ENCODE measurements at places on chromosomes 7 and 10. TPM values are rescaled to one million over a fixed set of nuclear protein-coding genes. Genes with fewer than 3 reads are reported as not detected.

The GPRIN2 gene
- total RNA-seq: 9.0 TPM

The FOXI2 gene
- total RNA-seq: not detected

The FAS gene
- 12.3 TPM for total RNA-seq

The SPDYE16 gene
- total RNA-seq: 1.2 TPM

The IDI2 gene
- not detected for total RNA-seq

The SPDYE8 gene
- not detected for total RNA-seq

The SPDYE18 gene
- 2.6 TPM for total RNA-seq

The POLR2J2 gene
- total RNA-seq: 7.2 TPM

The PLAU gene
- 8.1 TPM for total RNA-seq

The SPAM1 gene
- total RNA-seq: not detected

The HDAC9 gene
- 138 TPM for total RNA-seq

The COBL gene
- total RNA-seq: 22.3 TPM

The LIPJ gene
- 0.22 TPM for total RNA-seq

The HOGA1 gene
- 1.6 TPM for total RNA-seq

The PPP2R2D gene
- total RNA-seq: 54.2 TPM

The EXOC4 gene
- 180 TPM for total RNA-seq

The SPDYE2B gene
- total RNA-seq: not detected

The ZRANB1 gene
- total RNA-seq: 66.2 TPM

The JAKMIP3 gene
- total RNA-seq: 1.4 TPM

The C10orf88 gene
- 16.5 TPM for total RNA-seq

The CHRM2 gene
- 1.4 TPM for total RNA-seq

The ADARB2 gene
- 6.7 TPM for total RNA-seq

The RNF148 gene
- 4.3 TPM for total RNA-seq

The MACROH2A2 gene
- 49.1 TPM for total RNA-seq

The A1CF gene
- total RNA-seq: not detected

The SEC24C gene
- total RNA-seq: 60.9 TPM

The BAIAP2L1 gene
- 4.6 TPM for total RNA-seq

The TUBB8 gene
- not detected for total RNA-seq

The CPXM2 gene
- 27.7 TPM for total RNA-seq

The BMPER gene
- total RNA-seq: 10.6 TPM

All from camera-type eye (tissue), 1 donor.